ENCODE measurements at places on chromosomes 16 and 17.

- no peak for DNase-seq
Measured at GRCh38 chr17:47719411-47720152, 13.5 kb upstream of the TBX21 start.

DNA sequence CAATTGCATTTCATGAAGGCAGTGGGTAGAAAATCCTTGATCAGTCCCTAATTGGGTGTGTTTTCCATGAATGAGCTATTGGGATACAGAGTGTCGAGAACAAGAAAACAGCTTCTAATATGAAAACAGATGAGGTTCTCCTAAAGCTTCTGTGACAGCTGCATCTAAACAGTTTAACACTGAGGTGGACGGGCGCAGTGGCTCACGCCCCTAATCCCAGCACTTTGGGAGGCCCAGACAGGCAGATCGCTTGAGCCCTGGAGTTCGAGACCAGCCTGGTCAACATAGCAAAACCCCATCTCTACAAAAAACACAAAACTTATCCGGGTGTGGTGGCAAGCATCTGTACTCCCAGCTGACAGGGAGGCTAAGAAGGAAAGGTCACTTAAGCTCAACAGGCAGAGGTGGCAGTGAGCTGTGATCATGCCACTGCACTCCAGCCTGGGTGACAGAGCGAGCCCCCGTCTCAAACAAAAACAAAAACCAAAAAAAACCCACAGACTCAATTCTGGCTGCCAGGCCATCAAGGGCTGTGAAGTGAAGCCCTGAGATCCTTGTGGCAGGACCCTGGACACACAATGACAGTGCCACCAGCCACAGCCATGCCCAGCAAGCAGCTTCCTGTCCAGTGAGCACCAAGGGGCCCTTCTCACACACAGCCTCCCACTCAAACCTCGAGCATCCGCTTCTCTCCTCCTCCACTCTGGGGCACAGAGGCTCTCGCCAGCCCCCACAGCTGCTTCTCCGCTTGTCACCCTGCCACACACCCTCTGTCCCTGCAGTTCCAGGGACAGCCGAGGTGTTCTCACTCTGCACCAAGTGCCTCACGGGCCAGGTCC is 44.0 kb downstream of the ANKRD11 start:
- no peak for DNase-seq

GRCh38 chr16:53991754-53992378 is 287.9 kb downstream of the FTO start:
- DNase-seq: no peak

- DNase-seq: no peak
Measured at GRCh38 chr17:8412089-8412488, 14.5 kb upstream of the RNF222 start.

GRCh38 chr16:4477966-4478365 is 1.8 kb downstream of the HMOX2 start:
- no peak for DNase-seq

DNA sequence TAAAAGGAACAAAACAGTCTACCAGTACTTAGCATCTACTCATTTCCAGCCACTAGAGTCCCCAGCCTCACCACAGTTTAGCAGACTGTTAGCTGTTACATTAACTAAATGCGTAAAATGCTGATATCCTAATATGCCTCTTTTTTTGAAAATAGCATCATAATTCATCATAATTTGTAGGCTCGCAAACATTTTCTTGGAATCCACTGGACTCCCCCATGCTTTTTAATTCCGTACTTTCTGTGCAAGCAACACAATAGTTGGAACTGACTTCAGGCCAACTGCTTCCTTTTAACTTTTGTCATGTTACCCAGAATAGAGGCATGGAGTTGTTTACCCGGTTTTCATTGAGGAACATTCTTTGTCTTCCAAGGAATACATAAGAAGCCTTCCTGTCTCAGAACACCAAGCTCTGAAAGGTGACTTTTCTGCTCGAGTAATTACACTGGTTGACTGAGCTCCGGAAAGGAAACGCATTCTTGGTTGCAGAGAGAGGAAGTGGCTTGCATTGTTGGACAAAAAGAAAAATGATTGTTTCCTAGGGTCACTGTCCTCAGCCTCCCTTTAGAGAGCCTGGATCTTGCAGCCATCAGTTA is 30.9 kb upstream of the SEC14L1 start:
- no peak for DNase-seq

DNA sequence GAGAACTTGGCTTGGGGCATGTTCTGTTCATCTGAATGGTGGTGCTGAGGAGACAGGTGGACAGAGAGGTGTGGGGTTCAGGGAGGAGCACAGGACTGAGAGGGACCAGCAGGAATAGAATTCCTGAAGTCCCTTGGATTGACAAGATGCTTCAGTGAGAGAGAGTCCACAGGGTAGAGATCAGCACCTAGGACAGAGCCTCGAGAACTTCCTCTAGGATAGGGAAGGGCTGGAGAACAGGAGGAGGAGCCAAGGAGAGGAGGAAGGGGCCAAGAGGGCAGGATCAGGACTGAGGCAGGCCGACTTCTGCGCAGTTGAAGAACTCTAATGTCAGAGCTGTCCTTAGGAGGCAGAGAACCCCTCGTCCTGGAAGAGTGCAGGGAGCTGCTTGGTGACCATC is 138.4 kb downstream of the PRKCB start:
- no peak for DNase-seq

DNA sequence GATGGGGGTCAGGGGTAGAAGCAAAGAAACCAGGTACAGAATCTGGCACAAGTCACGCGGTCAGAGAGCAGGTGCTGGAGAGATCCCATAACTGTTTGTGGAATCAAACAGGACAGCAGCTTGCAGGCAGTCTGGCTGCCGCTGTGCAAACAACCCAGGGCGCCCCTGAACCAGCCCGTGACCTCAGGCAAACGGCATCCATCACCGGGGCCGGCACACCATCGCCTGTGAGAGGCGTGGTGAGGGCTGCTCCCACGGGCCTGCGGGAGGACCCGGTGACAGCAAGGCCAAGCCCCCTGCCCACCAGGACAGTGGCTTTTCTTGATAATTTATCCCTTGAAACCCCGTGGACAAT is 47.9 kb downstream of the CBFA2T3 start:
- DNase-seq: no peak

DNA sequence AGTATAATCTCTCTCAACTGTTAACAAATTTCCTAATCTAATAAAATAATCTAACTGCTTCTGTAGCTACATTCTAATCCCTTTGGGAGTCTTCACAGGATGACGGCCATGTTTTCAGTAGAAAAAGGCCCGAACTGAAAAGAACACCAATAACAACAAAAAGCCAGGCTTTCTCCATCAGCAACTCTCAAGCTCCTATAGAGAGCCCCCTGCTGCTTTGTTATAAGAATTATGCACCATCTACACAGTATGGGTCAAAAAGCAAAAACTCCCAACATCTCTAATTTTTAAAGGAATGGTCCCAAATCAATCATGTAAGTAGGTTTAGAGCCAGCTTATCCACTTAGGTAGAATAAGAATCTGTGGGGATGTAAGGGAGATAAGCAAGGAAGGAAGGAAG is 163.6 kb upstream of the C17orf78 start:
- DNase-seq: no peak

DNA sequence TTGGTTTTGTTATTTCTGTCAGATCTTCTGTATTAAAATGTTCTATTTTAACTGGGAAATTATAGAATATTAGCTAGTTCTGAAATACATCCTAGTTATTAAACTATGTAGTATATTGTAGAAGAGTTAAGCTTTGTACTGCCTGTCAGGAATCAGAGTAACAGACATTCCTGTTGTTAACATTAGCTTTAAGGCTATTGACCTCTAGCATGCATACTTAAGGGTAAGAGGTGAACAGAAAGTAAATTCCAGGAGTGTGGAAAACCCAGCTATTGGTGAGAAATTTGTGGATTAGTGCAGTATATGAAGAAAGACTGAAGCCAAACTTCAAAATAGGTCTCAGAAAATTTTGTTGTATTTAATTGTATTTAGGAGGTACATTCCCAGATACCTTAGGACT is 111.3 kb downstream of the CHD9 start:
- DNase-seq: no peak

DNA sequence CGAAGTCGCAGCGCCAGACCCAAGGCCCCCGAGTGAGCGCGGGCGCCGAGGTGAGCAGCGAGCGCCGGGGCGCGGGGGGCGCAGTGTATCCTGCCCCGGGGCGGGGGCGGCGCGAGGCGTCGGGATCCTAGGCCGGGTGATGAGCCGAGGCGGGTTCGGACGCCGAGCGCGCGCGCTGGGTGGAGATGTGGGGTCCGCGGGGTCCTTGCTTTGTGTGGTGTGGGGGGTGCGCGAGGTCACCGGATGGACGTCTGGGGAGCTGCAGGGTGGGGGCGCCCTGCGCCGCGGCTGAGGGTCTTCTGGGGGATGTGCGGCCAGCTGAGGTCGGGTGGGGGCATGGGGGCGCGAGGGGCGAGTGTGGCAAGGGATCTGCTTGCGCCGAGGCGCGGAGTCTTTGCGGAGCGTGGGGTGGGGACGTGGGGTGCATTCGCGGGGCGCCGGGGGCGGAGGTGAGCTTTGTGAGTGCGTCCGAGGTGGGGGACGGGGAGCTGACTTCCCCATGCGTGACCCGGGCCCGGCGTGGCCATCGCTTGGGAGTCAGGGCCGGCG is 560 bp downstream of the RAI1 start:
- peak; percentile 15 for DNase-seq

DNA sequence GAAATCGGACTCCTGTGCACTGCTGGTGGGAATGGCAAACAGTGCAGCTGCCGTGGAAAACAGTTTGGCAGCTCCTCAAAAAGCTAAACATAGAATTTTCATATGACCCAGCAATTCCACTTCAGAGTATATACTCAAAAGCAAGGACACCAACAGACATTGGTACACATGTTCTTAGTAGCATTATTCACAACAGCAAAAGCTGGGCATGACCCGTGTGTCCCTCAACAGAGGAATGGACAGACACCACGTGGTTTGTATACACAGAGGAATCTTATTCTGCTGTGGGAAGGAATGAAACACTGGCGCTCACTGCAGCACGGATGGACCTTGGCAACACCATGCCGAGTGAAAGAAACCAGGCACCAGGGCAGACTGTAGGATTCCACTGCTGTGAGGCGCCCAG is 16.0 kb downstream of the NPTX1 start:
- DNase-seq: no peak

- no peak for DNase-seq
Measured at GRCh38 chr17:59423137-59423724, 91.8 kb downstream of the YPEL2 start.

- peak; percentile 19 for DNase-seq
Measured at GRCh38 chr16:81863630-81864352, 84.7 kb downstream of the PLCG2 start.

GRCh38 chr16:65658349-65658748 is 536.5 kb upstream of the CDH11 start:
- DNase-seq: no peak

DNA sequence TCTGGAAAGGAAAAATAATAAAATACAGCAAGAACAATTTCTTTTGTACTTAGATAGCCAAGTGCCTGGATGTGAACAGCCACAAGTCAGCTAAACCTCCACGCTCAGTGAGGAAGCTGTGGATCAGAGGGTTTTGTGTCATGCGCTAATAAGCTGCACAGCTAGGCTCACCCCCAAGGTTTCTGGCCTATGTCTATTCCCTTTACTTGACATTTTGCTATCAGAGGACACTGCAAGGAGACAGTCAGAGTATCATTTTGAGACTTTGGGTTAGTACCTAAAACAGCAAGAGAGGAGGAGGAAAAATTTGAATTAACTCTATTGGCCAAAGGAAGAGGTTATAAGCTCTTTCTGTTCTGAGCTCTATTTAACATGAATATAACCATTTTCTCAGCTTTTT is 139.3 kb downstream of the KCNJ2 start:
- DNase-seq: no peak

DNA sequence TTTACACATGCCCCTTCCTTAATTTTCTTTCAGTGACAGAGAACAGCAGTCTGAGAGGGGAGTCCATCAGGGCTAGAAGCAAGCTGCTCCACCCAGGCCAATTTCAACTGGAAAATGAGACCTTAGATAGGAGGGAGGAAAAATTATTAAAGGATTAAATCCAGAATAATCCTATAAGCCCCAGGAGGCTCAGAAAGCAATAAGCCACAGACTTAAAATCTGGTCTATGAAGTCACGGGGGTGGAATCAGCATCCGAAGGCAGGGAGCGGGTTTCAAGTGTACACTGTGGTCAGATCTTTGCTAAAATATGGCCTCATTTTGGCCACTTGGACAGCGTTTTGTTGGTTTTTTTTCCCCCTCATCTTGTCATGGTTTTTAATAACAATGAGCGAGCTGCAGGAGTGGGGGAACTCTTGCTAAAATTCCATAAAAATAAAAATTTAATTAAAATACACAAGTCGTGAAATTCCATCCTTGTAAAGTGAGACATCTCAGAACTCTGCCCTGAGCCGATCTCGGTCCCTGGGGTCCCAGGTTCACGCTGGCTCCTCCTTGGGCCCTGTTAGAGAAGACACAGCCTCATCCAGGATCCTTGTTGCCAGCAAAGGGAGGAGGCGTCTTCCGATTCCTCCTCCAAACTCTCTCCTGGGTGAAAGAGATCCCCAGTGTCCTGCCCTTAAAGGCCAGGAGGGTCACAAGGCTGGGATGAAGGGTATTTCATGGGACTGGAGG is 51.6 kb upstream of the ETV4 start:
- DNase-seq: no peak

- no peak for DNase-seq
Measured at GRCh38 chr16:85159179-85159980, 47.1 kb upstream of the CIBAR2 start.

DNA sequence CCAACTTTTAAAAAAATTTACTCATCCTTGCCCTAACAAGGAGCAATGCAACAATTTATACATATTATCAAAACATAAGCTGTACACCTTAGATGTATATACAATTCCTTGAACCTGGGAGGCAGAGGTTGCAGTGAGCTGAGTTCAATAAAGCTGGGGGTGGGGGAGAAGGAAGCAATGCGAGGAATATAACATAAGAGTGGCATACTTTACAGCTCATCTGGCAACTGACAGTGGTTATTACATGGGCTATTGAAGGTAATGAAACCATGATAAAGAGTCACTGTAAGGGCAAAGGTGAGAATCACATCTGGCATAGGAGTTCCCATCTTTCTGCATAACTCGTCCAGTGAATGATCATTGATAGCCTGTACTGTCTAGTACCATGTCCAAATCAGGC is 43.7 kb downstream of the CA4 start:
- no peak for DNase-seq

GRCh38 chr17:81388091-81388611 is 7.1 kb upstream of the BAHCC1 start:
- DNase-seq: no peak

DNA sequence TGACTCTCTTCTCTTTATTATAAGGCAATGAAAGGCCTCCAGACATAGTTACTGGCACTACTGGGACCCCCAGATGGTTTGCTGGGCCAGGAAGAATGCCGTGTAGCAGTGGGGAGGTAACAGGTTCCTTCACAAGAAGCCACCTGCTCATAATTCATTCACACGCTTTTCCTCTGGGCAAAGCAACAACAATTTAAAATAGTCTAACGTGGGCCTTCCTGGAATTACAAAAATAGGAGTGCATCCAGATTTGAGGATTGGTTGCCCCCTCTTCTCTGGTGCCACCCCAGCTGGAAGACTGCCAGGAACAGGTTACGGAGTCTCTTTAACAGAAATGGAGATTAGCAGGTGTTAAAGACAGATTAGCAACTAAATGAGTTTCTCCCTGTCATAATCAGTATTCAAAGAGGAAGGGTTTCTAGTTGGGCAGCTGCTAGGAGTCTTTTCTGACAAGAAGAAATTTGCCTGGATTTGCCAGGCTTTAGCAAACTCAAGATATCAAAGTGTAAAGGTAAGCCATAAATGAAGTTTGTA is 409.6 kb downstream of the NPIPA8 start:
- no peak for DNase-seq

- DNase-seq: no peak
Measured at GRCh38 chr17:6994666-6995256, 1.1 kb upstream of the ALOX12 start.
